ENCODE measurements at places on chromosomes 4 and X.

GRCh38 chrX:76183289-76184049 lies 10.6 kb downstream of the PBDC1 start:
- no peak for DNase-seq

GRCh38 chr4:7462509-7462971 lies 27.8 kb upstream of the PSAPL1 start:
- no peak for DNase-seq

DNA sequence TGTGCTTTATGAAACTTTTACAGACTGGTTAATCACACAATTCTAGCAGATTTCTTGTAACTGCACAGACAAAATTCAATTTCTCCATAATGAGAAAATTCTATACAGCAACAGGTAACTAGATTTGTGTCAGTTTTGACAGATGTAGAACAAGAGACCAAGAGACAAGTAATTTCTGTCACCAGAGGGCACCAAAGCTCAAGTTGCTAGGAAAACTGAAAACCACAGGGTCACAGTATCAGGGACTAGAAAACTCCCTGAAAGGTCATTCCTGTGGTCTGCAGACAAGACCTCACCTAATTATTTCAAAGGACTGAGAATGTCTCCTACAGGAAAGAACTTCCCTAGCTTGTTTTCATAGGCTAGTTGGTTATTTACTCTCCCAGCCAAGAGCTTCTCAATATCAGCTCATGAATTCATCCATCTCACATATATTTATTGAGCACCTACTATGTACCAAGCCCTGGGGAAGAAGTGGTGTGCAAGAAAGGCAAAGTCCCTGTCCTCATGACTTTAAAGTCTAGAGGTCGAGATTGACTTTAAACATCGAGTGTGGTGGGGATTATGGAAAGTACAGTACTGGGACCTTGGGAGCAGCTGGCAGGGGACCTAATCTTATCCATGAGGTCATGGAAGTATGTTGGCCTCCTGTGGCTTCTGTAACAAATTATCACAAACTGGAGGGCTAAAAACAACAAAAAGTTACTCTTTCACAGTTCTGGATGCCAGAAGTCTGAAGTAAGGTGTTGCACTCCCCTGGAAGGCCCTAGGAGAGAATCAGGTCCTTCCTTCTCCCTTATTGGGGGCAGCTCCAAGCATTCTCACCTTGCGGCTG lies 47.8 kb upstream of the SETD7 start:
- no peak for DNase-seq

- DNase-seq = peak; percentile 72
Observed at GRCh38 chrX:40152173-40152711, 54.5 kb upstream of the BCOR start.

GRCh38 chr4:21192367-21192766 lies 492.1 kb downstream of the PACRGL start:
- no peak for DNase-seq

- no peak for DNase-seq
Observed at GRCh38 chr4:183163135-183163534, 64.1 kb downstream of the WWC2 start.

All from activated effector memory CD4-positive, alpha-beta T cell treated with anti-CD3 and anti-CD28 coated beads, Interleukin-2, amount 50 U/mL, for 16 hours (primary cell).